ENCODE measurements at places on chromosomes 11 and 22.
A peak's percentile ranks its signal among the peaks of the same experiment; 100 is the strongest.

DNA sequence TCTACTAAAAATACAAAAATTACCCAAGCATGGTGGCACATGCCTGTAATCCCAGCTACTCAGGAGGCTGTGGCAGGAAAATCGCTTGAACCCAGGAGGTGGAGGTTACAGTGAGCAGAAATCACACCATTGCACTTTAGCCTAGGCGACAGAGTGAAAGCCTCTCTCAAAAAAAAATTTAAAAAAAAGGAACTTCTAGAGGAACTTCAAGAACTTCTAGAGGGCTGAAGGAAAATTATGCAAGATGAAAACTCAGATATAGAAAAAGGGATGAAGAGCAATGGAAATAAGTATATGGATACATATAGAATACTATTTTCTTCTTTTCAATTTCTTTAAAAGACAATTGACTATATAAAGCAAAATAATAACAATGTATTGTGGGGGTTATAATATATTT, 51.2 kb upstream of the PRR5 start:
- DNase-seq: no peak

DNA sequence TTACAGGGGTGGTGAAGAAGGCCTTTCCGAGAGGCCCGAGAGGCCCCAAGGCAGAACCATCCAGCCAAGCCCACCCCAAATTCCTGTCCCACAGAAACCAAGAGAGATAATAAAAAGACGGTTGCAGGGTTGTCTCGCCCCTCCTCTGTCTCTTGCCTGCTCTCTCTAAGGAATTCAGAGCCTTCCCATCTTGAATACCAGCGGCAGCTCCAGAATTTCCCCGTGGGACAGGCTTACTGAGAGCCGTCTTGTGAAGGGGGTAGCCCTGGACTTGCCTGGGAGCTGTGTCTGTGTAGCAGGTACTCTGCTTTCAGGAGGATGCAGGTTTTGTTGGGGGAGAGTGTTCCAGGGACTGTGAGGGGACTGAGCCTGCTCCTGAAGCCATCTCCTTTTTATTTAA, 9.6 kb upstream of the EIF3D start:
- no peak for DNase-seq

- DNase-seq: no peak
Measured at GRCh38 chr11:101441747-101442146, 142.1 kb downstream of the TRPC6 start.

DNA sequence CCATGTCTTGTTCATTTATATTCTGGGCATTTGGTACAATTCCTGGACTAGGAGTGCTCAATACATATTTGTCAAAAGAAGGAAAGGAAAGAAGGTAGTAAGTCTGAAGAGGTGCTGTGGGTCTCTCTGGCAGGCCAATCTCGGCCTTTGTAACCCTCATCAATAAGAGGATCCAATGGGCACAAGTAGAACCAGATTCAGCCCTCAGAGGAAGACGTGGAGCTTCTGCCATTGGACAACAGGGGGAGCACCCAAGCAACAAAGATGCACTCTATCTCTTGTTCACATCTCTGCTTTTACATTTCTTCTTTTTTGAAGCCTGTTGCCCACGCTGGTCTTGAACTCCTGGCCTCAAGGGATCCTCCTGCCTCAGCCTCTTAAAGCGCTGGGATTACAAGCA, 2.2 kb upstream of the VPS11 start:
- peak; percentile 49 for DNase-seq
